ENCODE measurements at places on chromosomes 16 and 17.
A peak's percentile ranks its signal among the peaks of the same experiment; 100 is the strongest.

DNA sequence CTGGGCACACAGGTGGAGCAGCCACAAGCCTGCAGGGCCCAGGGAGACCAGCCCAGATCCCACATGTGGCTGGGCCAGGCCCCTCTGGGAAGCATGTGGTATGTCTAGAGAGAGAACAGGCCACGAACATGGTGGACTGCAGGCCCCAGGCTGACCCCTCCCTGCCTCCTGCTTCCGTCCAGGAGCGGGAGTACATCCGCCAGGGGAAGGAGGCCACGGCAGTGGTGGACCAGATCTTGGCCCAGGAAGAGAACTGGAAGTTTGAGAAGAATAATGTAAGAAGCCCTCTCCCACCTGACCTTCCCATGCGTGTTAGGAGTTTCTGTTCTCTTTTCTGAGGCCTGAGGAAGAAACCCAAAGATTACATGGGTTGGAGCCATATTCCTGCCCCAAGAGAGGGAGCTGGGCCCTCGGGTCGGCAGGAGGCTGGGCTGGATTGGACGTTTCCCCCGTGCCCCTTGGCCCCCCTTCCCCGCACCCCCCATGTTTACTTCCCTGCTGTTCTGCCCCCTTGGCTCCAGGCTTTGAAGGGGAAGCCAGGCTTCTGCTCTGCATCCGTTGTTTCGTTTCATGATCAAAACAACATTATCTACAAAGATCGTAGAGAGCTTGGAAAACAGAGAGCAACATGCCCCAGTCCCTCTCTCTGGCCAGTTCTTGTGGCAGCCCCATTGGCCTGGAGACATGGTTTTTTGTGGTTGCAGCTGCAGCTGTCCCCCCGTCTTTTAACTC, 5.7 kb upstream of the TCAP start:
- peak; percentile 40 for DNase-seq

DNA sequence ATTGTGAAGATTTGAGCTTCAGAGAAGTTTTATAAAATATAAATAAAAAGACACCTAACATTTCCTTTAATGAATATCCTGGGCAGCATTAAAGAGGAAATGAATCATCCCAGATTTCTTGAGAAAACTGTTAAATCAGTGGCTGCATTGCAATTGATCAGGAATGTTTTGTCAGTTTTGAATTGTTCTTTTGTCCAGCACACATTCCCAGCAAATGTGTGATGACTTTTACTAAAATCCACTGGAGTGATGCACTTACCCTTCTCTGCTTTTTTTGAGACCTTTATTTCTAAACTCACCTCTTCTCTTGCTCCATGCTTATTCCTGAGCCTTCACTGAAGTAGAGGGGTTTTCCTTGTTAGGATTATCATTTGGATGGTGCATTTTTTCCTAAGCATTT, 1307.2 kb downstream of the CDH8 start:
- DNase-seq, result no peak

GRCh38 chr16:12752159-12752558, 51.5 kb downstream of the CPPED1 start:
- no peak for DNase-seq

DNA sequence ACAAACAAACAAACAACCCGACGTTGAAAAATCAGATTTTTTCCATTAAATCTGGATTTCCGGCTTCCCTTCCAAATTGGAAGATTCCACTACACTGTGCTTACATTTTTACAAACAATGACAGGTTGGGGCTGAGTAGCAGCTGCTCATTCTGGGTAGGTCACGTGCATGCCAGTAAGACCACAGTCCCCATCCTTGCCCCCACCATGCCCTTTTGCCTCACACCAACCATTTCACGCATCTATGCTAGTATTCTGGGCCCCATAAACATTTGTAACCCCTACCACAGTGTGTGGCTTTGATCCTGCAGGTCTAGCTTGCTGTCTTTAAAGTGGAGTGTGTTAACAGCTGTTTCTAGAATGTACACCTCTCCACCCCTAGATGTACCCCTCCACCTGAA, 366.1 kb downstream of the XYLT1 start:
- no peak for DNase-seq

DNA sequence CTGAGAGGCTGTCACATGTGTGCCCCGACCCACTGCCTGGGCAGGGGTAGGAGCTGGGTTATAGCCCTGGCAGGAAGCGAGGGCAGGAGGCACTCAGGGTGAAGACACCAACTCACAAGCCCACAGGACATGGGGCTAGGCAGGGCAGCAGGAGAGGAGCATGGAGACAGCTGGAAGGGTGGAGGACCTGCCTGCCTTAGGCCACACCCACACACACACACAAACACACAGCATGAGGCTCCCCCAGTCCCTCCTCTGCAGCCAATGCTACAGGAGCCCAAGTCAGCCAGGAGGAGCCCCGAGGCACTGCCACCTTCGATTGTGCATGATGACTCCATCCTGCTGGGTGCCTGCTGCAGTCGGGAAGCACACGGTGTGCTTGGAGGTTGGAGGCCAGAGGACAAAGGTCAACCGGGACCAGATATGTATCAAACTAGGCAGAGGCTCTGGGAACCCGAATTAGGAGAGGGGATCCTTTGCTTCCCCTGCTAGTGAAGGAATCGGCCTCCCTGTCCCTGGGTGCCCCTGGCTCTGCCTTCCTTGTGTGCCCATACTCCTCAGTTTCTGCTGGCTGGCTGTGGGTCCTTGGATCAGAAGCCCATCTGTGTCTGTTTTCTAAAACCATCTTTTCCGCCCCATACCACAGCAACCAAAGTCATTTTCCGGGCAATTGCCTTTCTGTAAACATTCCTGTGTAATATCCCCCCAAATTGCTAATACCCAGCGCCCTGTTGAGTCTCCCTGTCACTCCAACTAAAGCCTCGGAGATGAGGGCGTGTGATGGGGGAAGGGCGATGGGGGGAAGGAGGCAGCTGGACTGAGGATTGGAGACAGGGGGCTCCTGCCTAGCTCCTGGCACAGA, 20.5 kb downstream of the SRCIN1 start:
- DNase-seq, result no peak

DNA sequence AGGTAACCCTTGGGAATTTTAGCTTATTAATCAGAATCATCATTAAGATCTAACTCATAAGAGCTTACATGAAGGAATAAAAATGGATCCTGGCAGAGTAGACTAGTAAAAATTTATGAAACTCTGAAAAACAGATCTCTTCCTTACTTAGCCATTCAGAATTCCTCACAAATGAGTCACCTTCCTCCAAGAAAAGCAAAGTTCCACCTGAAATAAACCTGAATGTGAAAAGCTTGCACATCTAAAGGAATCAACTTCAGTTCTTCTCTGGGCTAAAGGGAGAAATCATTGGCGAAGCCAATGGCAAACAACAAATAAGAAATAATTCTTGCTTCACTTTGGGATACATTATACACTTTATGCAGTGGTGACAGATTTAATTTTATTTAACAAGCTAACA, 22.7 kb downstream of the MYO1D start:
- no peak for DNase-seq

- no peak for DNase-seq
These were observed 7.8 kb downstream of the HIC1 start for GRCh38 chr17:2062571-2063183.

DNA sequence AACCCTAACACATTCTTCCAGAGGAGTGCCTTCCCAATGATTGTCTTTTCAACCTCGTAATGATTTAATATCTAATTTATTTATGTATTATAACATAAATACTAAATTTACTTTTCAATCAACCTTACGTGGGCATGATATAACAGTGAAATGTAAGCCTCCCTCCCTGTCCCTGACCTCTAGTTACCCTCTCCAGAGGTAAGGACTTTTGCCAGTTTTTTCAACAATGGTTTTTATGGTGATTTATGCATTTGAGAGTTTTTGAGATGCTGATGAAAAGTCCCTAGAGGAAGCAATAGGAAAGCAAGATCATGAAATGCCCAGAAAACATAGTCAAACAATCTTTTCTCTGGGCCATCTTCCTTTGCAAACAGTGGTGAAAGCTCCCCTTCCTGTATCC, 35.2 kb upstream of the PLLP start:
- no peak for DNase-seq

- no peak for DNase-seq
These were observed 50.6 kb upstream of the TANGO6 start for GRCh38 chr16:68792465-68793324.

DNA sequence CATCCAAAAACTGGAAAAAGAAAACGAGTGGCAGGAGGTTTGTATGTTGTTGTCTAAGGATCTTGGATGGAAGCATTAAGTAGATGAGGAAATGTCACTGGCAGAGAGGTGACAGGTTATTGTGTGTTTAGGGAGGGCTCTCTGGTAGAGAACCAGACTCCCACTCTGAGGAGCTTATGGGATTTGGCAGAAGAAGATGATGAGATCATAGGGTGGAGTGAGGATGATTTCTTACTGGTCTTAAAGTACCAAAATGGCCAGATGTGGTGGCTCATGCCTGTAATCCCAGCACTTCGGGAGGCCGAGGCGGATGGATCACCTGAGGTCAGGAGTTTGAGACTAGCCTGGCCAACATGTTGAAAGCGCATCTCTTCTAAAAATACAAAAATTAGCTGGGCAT, 9.0 kb downstream of the WWOX start:
- DNase-seq, result no peak

DNA sequence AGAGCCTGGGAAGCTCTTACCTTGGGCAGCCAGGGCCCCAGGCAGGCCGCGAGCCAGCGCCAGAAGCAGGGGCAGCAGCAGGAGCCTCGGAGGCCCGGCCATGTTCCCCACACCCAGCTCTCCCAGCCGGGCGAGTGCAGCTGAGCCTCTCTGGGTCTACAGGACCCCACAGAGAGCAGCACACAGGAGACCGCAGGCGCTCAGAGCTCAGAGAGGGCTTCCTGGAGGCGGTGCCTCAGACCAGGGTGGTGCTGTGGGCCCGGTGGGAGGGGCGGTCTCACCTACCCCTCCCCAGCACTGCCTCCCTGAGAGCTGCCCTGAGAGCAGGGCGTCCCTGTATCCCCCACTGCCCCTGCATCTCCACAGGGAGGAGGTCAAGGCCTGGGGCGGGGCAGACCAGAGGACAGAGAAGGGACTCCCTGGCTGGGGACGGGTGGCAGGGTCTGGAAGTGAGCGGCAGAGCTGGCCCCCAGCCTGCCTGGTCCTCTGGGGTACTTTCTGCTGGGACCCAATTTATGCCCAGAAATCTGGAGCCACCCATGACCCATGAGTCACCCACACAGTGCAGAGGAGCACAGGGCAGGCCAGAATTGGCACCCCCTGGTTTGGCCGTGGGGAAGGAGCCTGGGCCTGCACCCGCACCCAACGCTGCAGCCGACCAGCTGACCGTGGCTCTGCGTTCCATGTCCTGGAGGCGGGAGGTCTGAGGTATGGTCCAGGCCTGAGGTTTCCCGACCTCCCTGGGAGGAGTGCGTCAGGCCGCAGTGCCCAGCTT, at the start of gene CD7:
TSS of gene CD7 (minus strand) at position 215 of the 775 bp plus-strand sequence. CDS start at position 102, 113 bp downstream.
- peak; percentile 87 for DNase-seq

- DNase-seq, result peak; percentile 76
These were observed 749 bp upstream of the MC1R start for GRCh38 chr16:89917773-89918452.

DNA sequence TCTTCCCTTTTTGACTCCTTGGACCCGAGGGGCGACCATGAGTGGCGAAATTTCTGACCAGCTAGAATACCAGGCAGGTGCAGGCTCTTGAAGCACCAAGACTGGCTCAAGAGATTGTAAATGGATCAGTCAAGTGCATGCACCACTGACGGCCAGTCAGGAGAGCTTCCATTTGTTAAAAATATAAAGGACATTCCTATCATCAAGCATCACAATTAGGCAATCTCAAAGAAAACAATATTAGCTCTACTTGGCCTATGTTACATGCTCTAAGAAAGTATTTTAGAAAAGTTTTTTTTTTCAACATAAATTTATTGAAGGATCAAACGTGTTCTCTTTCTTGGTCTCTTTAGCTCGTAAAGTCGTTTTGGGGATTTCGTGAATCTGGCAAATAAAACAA, 1.5 kb upstream of the PRKCA start:
- DNase-seq, result no peak

DNA sequence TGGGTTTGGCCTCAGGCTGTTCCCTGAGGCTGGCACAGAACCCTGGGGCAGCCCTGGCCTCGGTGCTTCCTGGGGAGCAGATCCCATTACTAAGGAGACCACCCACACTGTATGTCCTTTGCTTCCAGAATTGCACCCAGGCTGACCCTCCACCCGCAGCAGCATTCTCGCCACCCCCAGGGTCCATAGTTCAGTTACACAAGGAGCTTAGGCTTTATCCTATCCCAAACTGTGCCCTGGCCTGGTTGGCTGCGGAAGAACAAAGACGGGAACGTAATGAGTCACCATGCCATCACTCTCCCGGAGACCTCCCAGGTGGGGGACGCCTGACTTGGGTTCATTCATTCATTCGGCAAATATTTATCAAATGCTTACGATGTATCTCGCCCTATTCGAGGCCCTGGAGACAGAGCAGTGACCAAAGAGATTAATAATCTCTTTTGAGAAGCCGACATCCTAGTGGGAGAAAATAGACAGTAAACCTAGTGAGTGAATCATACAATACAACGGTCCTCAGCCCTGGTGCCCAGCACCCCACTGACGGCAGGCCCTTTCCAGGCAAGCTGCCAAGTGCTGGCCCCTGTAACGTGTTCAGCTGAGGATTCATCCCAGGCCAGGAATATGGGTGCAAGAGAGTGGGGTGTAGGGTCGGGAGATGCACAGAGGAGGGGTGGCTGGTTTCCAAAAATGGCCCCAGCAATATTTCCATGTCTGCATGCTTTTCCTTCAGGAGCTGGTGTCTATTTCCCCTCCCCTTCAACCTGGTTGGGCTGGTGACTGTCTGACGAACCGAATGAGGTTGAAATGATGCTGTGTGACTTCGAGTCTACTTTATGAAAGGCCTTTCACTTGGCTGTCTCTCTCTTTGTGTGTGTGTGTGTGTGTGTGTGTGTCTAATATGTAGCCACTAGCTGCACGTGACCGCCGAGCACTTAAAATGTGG, 134.2 kb downstream of the MGAT5B start:
- no peak for DNase-seq

DNA sequence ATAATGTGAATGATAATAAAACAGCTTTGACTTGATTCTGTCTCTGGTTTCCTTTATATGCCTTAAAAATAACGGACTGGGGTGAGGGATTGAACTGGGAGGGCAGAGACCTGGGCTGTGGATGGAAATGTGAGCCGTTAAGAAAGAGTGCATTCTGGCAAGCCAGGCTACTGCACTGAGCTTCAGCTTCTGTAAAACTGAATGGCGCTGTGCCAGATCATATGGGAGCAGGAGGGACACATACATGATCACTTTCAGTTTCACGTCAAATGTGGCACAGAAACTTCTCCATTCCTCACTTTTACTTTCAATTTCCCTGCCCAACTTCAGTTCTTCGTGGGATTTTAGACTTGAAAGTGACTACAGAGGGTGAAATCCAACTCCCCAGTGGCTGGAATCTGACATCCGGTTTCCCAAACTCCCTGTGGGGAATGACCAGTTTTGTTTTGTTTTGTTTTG, 1.1 kb downstream of the MT2A start:
- DNase-seq, result peak; percentile 89

- DNase-seq, result no peak
These were observed 57.6 kb upstream of the IRX5 start for GRCh38 chr16:54873071-54873470.

DNA sequence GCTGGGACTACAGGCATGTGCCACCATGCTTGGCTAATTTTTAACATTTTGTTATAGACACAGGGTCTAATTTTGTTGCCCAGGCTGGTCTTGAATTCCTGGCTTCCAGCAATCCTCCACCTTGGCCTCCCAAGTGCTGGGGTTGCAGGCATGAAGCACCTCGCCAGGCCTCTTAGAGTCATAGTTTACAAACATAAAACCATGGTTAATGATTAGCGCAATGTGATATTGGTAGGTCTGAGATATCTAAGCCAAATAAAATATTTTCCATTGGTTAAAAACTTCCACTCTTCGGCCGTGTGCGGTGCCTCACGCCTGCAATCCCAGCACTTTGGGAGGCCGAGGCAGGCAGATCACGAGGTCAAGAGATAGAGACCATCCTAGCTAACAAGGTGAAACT, 16.6 kb downstream of the TXNDC11 start:
- DNase-seq, result no peak

- DNase-seq, result no peak
These were observed 43.1 kb upstream of the HAPSTR1 start for GRCh38 chr16:9048302-9048700.

All from CD4-positive, alpha-beta T cell treated with Interleukin-6 for 4 hours (primary cell).